ENCODE measurements at places on chromosomes 6 and 20. TPM values are rescaled to one million over a fixed set of nuclear protein-coding genes. Genes with fewer than 3 reads are reported as not detected.

GRCh38 chr20:3993109-3993508 is 22.2 kb downstream of the RNF24 start:
- DNase-seq, result no peak

LY6G6F gene
- total RNA-seq, result not detected

- no peak for DNase-seq
Measured at GRCh38 chr6:128641703-128642102, 121.3 kb upstream of the PTPRK start.

DNA sequence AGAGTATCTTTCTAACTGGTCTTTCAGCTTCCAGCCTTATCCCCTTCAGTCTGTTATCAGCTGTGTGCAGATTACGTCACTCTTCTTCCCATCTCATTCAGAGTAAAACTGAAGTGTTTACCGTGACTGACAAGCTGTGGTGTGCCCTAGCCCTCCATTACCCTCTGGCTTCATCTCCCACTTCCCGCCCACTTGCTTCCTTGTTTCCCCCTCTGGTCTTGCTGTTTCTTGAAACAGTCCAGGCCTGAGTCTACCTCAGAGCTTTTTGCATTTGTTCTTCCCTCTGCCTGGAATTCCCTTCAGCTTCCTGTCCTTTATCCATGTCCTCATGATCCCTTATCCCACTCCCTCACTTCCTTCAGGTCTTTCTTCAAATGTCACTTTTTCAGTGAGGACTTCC is 66.9 kb downstream of the CARMIL1 start:
- DNase-seq, result no peak

GATA5 gene
- total RNA-seq, result not detected

Measured in uterus (tissue), 4 donors.